Right renal cortex interstitium (tissue), 3 donors: ENCODE measurements at places on chromosomes 16 and 17.

- no peak for DNase-seq
Observed at GRCh38 chr16:66576296-66576695, 3.0 kb upstream of the CMTM2 start.

- no peak for DNase-seq
Observed at GRCh38 chr16:57500578-57501111, 14.4 kb upstream of the DOK4 start.

DNA sequence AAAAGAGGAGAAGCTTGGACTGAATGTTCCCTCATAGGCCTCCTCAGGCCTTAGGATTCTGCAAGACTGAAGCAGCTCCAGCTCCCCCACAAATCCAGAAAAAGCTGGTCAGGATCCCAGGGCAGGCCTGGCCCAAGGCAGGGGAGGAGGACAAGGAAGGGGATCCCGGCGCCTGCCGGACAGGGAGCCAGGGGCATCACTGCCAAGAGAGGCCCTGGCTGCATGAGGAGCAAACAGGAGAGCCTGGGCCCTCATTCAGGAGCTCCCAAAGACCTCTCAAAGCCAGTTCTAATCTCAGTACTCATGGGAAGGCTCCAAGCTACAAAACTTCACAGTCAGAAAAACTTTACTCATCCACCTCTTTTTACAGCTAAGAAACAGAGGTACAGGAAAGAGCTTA lies 67.3 kb downstream of the ZNF423 start:
- DNase-seq, result no peak

- no peak for DNase-seq
Observed at GRCh38 chr17:50841949-50842354, 6.6 kb downstream of the WFIKKN2 start.

GRCh38 chr17:35889818-35890773 lies 9.9 kb upstream of the CCL5 start:
- peak; percentile 52 for DNase-seq

- no peak for DNase-seq
Observed at GRCh38 chr17:77127735-77128361, 12.9 kb upstream of the SEC14L1 start.

- DNase-seq, result no peak
Observed at GRCh38 chr17:75601057-75601987, 13.7 kb downstream of the MYO15B start.

- DNase-seq, result no peak
Observed at GRCh38 chr17:77213778-77214132, 73.0 kb downstream of the SEC14L1 start.

GRCh38 chr17:4362141-4362540 lies 4.3 kb downstream of the UBE2G1 start:
- no peak for DNase-seq

- no peak for DNase-seq
Observed at GRCh38 chr16:23975293-23975692, 139.5 kb downstream of the PRKCB start.

DNA sequence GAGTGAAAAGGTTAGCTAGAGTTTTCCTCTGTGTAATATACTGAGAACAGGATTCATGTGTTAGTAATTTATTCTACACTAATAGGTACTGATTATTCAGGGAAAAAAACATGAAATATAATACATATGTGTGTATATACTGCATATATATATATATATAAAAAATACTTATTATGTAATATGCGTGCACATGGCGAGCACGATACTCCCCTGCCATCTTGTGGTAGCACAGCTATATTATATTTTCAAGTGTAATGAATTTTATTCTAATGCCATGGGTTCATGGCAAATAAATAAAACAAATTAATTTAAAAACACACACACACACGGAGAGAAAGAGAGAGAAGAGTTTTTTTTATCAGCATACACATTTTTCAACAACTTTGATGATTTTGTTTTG lies 460.6 kb downstream of the KCNJ2 start:
- no peak for DNase-seq

DNA sequence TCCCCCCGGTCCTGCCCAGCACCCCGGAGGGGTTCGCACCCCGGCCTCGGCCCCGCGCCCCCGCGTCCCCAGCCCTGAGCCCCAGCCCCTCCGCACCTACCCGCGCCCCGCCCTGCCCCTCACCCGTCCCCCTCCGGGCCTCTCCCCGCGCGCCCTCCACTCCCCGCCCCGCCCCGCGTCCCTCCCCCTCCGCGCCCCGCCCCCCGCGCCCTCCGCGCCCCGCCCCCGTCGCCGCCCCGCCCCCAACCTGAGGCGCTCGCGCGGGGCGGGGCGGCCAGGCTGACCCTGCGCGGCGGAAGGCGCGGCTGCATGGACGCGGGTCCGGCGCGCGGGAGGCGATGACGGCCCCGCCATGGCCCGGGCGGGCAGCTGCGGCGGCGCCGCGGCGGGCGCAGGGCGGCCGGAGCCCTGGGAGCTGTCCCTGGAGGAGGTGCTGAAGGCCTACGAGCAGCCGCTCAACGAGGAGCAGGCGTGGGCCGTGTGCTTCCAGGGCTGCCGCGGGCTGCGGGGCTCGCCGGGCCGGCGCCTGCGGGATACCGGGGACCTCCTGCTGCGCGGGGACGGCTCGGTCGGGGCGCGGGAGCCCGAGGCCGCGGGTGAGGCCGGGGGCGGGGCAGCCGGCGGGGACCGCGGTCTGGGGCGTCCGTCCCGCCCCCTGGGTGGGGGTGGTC lies at the start of gene SPIRE2:
Gene SPIRE2, plus strand, starts transcription at position 277 of the 671 bp plus-strand sequence. Its CDS starts 76 bp downstream, at position 353.
- no peak for DNase-seq

DNA sequence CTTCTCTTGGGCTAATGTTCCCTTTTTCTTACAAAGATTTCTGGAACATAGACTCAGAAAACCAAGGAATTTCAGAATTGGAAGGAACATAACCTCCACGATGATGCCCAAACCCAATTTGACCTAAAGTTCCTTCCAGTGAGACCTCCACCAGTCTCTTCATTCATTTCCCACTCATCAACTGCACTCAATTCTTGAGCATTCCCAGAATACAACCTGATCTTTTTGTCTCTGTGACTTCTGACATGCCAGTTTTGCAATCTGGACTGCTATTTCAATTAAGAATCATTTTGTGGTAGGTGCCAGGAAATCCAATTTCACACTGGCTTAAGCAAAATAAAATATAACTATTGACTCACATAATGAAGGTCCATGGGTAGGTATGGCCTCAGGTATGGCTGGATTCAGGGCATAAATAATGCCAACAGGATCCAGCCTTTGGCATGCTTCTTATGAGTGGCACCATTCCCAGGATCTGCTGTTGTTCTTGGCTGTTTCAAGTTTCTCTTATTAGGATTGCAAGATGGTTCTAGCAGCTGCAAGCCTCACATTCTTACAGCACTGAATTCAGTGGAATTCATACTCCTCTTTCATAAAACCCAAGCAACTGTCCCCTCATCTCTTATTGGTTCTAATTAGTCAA lies 184.3 kb downstream of the HS3ST4 start:
- DNase-seq, result no peak

GRCh38 chr17:5370411-5370810 lies 49.1 kb downstream of the NUP88 start:
- DNase-seq, result no peak

- DNase-seq, result no peak
Observed at GRCh38 chr17:47978324-47978723, 7.4 kb downstream of the CDK5RAP3 start.
